ENCODE measurements at places on chromosomes 1 and 21.

DNA sequence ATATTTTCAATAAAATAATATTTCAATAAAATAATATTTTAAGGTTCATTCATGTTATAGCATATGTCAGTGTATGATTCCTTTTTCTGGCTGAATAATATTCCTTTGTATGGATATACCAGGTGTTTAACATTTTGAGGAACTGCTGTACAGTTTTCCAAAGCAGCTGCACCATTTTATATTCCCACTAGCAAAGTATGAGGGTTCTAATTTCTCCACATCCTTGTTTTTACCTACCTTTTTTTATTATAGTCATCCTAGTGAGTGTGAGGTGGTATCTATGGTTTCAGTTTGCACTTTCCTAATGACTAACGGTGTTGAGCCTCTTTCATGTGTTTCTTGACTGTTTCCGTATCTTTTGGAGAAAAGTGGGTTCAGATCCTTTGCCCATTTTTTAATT lies 5.2 kb downstream of the DEGS1 start:
- DNase-seq = no peak

- DNase-seq = no peak
Observed at GRCh38 chr1:68043443-68044090, 6.9 kb downstream of the DIRAS3 start.

- DNase-seq = no peak
Observed at GRCh38 chr1:67312615-67313014, 4.9 kb downstream of the IL12RB2 start.

- DNase-seq = no peak
Observed at GRCh38 chr1:100134872-100135271, 1.9 kb downstream of the TRMT13 start.

DNA sequence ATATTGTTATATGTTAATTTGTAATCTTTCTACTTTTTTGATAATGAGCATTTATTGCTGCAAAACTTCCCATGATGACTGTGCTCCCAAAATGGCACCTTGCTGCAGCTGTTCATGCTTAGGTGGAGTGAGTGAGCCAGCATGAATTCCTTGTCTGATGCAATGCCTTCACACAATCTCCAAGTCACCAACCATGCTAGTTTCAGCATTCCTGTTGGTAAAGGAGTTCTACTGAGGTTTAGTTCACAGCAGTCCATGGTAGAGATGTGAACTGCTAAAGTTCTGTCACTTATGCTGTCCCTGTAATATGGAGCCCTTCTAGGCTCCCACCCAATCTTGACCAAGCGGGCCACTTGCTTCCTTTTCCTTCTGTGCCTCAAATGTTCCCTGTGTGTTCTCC lies 26.2 kb upstream of the PRKACB start:
- DNase-seq = no peak

DNA sequence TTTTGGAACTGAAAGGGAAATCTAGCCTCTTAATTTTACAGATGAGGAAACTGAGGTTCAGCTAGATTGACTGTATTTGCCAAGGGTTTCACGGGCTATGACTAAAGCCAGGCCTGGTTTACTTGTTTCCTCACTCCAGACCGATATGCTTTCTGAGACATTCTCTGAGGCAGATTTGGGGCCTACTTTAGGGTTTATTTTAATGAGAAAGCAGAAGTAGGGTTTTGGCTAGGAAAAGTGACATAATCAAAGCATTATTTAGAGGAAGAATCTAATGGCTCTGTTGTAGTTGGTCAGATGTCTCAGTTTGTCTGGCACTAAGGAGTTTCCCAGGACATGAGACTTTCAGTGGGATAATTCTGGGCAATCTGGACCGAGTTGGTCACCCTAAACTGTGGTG lies 1.5 kb upstream of the RPTN start:
- no peak for DNase-seq

DNA sequence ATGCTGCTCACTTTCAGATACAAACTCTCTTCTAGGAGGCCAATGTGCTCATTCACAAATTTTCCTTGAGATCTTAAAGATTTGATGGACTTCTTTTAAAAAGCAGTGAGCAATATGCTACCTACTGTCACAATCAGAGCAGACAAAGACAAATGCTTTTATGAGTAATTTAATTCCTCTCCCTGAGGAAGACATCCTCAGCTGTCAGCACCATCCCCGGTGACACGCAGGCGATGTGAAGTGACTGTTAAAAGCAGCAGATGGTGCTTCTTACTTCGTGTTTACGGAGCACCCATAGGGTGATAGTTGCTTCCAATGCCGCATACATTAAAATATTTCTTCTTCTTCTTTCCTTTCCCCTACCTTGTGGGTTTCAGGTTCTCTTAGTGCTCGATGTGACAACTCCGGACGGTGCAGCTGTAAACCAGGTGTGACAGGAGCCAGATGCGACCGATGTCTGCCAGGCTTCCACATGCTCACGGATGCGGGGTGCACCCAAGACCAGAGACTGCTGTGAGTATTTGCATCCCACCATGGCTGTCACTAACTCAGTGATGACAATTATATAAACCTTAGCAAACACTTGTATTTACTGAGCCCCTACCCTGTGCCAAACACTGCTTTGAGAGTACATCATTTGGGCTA lies 29.1 kb downstream of the LAMC2 start:
- no peak for DNase-seq

DNA sequence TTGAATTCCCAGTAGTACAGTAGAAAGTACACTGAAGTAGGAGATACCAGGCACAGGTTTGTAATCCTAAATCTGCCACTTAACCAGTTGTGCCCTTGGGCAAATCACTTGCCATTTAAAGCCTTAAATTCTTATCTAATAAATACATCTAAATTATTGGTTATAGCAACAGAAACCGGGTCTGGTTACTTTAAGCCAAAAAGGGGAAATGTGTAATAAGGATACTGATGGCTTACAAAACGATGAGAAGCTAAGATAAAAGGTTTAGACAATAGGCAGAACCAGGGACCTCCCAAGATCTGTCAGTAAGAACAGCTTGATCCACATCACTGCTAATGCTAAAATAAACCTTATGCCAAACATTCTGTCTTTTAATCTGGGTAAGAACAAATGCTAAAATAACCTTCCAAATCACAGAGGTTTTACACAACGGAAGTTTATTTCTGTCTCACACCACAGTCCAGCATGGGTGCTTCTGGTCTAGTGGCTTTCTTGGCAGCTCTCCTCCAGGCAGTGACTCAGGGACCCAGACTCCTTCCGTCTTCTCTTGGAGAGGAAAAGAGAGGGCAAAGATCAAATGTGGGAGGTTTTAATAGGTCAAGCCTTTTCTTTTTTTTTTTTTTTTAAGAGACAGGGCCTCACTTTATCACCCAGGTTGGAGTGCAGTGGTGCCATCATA lies 16.5 kb upstream of the ZMYM1 start:
- DNase-seq = no peak

- DNase-seq = no peak
Observed at GRCh38 chr1:201643835-201644104, 104.8 kb downstream of the NAV1 start.

DNA sequence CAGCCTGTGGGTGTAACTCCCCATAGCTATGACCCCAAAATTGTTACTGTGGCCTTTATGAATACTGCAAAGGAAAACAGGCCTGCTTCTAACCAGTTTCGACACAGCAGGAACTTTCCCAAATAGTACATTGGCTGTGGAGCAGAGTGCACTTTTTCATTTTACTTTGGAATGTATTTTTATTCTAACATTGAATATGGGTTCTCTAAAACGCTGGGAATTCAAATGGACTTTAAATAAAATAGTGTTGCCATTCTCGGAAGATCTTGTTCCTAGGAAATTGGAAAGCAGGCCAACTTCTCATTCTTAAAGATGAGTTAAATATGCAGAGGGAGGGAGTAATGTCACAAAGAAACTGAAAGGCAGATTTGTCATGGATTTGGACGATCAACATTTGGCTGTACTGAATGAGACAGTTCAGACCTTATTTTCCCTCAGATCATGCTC lies 39.6 kb upstream of the ARHGAP29 start:
- no peak for DNase-seq

Measured in CD4-positive, alpha-beta memory T cell (primary cell).